ENCODE measurements at places on chromosomes 12 and 14. TPM values are rescaled to one million over a fixed set of nuclear protein-coding genes. Genes with fewer than 3 reads are reported as not detected.

RTL1 gene
- polyA plus RNA-seq, result not detected

POP5 gene
- polyA plus RNA-seq, result 54.9 TPM

GLS2 gene
- 1.1 TPM for polyA plus RNA-seq

KCNH3 gene
- not detected for polyA plus RNA-seq

TSHR gene
- 0.01 TPM for polyA plus RNA-seq

CDCA3 gene
- 51.3 TPM for polyA plus RNA-seq

EPYC gene
- polyA plus RNA-seq, result not detected

Data from small intestine (tissue), 16 donors.